ENCODE measurements at places on chromosomes 4 and X.

- DNase-seq: peak; percentile 53
Observed at GRCh38 chr4:152106113-152106763, 345.4 kb upstream of the GATB start.

- no peak for DNase-seq
Observed at GRCh38 chrX:136626237-136626636, 21.7 kb upstream of the CD40LG start.

GRCh38 chr4:94399721-94400120, 52.0 kb upstream of the PDLIM5 start:
- DNase-seq: no peak

- no peak for DNase-seq
Observed at GRCh38 chr4:42824278-42824977, 68.1 kb upstream of the GRXCR1 start.
